Endothelial cell of umbilical vein (primary cell): ENCODE measurements at places on chromosomes 16 and 17. TPM values are rescaled to one million over a fixed set of nuclear protein-coding genes. Genes with fewer than 3 reads are reported as not detected.

DNA sequence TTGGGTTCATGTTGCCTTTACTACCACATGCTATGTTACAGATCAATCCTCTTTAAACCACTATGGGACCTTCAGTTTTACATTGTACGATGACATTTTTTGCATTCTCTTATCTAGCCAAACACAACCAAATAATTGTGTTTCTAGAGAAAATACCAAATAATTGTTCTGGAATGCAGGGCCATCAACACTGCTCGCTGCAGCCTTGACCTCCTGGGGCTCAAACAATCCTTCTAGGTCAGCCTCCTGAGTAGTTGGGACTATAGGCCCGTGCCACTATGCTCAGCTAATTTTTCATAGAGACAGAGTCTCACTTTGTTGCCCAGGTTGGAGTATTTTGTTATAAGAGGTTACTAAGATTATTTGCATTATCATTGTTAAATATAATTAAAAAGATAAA, 237.5 kb upstream of the PMFBP1 start:
- DNase-seq, result no peak

DNA sequence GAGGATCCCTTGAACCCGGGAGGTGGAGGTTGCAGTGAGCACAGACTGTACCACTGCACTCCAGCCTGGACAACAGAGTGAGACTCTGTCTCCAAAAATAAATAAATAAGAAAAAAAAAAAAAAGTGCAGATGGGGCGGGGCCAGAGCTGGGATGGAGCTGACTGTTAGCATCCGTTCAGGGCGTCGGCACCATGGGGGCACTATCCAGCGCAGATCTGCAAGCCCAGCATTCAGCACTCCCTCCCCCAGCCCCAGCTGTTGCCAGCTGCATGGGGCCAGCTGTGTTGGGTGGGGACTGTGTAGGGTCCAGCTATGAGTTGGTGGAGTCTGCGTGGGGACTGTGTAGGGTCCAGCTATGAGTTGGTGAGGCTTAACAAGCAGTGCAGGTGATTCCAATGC, 13.3 kb downstream of the GPRC5C start:
- DNase-seq, result no peak

GRCh38 chr17:1166276-1166675, 13.5 kb downstream of the ABR start:
- no peak for DNase-seq

DNA sequence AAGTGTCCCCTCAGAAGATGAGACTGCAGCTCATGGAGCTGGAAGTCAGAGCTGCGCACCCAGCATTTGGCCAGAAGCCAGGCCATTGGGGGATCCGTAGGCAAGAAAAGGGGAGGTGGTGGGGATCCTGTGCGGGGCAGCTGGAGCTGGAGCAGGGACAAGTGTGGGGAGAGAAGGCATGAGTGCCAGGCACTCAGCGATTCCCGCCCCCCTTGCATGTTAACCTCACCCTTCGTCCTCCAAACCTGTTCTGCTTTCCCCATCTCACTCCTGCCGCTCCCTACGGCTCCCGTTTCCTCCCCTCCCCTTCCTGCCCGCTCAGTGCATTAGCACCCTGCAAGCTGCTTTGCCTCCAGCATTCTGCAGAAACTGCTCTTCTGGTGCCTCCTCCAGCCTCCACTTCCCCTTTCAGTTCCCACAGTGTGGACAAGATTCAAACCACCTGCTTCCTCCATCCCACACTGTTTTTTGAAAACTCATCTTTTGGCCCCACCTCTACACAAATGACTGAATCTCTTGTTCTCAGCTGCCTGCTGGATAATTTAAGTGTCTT, 5.6 kb downstream of the ALOX15 start:
- no peak for DNase-seq

- peak; percentile 7 for DNase-seq
These were observed 143.9 kb downstream of the ANKFN1 start for GRCh38 chr17:56297184-56297583.

DNA sequence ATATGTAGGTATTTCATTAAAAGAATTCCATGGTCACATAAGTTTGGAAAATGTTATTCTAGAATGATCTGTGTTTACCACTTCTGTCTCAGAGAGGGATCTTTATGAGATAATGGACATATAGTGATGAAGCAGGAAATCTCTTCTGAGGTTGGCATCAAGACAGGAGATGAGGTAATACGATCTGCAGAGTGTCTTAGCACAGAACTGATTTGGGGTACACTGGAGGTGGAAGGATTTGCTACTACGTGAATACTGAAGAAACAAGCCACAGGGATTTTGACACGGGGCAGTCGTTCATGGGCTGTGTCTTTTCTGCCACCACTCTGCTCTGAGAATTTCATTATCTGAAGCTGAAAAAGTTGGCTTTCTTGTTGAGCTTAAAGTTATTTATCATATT, 5.5 kb downstream of the CBFB start:
- peak; percentile 15 for DNase-seq

DNA sequence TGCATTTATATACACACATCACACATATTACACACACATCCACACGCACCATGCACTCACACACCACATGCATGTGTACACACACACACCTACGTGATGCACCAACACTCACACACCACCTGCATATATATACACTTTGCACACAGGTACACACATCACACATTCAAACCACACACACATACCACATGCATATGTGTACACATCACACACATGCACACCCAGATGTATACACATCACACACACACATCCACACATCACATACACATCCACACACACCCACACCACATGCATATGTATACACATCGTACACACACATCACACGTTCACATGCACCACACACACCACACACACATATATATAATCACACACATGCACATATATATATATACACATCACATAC, 281.8 kb downstream of the IRF8 start:
- no peak for DNase-seq

DNA sequence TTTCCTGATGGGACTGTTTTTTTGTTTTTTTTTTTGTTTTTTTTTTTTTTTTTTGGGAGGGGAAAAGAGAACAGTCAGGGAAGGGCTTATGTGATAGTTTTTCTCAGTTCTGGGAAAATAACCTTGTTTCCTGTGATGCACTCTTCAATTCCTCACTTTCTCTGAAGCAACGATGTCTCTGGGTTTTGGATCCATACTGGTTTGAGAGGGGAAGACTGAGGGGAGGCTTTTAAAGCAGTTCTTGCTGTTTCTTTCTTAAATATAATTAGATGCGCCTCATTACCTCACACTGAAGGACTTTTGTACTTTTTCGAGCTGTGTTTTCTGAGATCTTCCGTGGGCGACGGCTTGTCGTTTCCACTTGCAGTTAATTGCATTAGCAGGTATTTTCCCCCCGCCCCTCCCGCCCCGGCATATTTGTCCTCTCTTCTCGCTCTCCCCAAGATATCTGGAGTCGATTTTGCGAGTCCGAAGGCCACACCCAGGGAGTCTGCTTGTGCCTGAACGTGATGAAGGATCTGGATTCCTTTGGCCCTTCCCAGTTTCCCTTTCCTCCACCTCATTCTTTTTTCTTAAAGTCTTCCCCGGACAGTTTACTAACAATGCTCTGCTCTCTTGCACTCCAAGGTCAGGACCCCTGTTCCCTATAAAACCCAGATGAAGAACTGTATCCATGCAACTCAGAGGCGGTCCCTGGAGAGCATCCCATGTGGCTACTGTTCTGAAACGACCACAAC, 125.2 kb upstream of the ZFHX3 start:
- DNase-seq, result no peak

- peak; percentile 2 for DNase-seq
These were observed 206.1 kb downstream of the HAPSTR1 start for GRCh38 chr16:9297437-9298113.

DNA sequence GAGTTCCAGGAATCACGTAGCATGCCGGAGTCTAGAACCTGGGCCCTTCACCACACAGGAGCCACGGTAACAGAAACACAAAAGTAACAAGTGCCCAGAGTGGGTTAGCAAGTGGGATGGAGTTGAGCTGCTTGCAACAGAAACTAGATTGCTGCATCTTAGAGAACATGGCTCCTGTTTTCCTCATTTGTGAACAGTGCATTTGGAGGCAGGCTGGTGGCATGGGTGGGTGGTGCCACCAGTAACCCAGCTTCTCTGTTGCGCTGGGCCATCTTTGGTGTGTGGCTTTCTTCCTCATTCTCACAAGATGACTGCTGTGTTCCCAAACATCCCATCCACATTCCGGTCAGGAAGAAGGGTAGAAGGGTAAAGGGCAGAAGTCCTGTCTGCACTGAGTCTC, 95.5 kb downstream of the KATNIP start:
- DNase-seq, result no peak

DNA sequence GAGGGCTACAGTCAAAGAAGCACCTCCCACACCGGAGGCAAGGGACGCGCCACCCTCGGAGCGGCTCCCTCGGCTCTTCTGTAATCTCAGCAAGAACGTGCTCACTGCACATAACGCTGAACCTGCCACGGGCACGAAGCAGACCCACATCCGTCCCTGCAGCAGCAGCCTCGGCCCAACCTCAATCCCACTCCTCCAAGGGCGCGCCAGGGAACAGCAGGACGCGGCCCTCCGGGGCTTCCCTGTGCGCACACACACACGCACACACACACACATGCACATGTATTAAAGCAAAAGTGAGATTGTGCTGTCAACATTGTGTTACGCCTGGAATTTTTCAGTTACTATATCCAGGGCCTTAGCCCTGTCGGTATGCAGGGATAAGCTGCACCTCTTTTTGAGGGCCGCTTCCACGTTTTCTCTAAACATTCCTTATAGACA, 54.0 kb downstream of the TBC1D16 start:
- no peak for DNase-seq

- DNase-seq, result peak; percentile 45
These were observed 58.8 kb upstream of the GSE1 start for GRCh38 chr16:85554114-85554888.

DNA sequence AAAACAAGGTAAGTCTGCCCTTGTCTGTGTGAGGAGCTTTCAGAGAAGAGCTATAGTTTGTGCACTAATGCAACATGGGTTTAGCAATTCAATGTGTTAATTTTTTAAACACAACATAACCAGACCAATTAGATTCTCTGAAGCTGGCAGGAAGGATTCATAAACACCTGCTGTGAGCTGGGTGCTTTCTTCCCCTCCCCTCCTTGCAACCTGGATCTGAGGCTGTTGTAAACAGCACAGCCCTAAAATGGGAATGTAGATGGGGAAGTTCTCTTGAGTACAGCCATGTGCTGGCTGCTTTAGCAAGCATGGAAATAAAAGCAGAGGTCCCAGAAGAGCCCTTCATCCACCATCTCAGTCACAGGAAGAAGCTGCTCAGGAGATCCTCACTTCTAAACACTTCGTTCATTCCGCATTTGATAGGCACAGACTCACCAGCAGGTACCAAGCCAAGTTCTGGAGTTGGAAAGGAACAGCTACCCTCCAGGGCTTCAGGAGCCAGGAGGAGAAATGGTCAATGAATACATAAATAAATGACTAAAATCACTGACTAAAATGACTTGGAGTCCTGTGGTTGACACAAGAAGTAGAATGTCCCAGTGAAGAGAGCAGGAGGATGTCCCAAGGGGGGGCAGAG, 21.7 kb downstream of the AXIN2 start:
- no peak for DNase-seq

DNA sequence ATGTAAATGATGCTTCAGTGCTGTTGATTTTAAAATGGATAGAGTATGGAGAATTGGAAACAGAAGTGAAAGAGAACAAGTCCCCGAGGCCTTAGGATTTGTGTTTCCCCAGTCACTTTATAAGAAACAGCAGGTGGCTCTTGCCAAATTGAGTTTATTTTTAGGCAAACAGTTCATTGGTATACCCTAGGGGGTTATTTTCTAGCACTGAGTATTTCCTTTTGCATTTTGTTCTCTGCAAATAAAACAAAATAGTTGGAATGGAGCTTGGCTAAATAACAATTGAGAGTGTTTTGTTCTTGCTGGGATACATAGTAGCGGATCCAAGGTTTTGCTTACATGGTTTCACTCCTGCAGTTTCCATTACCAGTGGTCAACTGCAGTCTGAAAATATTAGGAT, 591.1 kb upstream of the C16orf82 start:
- DNase-seq, result no peak

GRCh38 chr16:56620339-56620897, 5.2 kb upstream of the MT1E start:
- DNase-seq, result no peak

DNA sequence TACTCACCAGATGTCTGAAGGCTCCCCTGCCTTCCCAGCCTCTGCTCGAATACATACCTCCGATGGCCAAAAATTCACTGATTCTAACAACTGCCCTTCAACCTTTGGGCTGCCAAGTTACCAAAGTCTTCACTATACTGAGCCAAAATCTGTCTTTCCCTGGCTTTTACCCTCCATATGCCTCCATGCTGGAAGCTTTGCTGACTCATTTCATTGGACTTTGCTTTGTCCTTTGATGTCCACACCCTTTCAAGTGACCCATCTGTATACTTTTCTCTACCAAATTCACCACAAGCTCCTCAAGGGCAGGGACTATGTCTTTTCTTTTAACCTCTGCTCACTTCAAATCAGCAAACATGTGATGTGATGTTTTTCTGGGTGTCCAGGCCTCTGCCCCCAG, 21.0 kb upstream of the MTMR4 start:
- DNase-seq, result no peak

GRCh38 chr16:75266738-75267630, 15.6 kb upstream of the BCAR1 start:
- no peak for DNase-seq

DNA sequence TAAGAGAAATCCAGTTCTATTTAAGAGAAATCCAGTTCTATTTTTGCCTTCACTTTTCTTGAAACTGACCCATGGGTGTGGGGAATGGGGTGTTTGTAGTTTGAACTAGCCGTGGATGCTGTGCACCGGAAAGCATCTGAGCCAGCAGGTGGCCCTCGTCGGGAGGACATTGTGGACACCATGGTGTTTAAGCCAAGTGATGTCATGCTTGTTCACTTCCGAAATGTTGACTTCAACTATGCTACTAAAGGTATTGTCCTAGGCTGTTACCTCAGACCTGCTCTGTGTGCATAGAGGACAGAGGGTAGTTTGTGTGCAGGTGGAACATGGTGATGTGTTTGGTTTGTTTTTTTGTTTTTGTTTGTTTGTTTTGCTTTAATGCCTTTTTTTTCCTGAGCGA, 3.3 kb downstream of the ATXN2L start:
- no peak for DNase-seq

The TSPOAP1 gene
- total RNA-seq, result not detected in 2 replicates

The KRT222 gene
- not detected in 2 replicates for total RNA-seq

The IGF2BP1 gene
- 91.7 and 99.5 TPM in 2 replicates for total RNA-seq

The SOX15 gene
- total RNA-seq, result 0.39 and 0.46 TPM in 2 replicates

The STX4 gene
- total RNA-seq, result 60.7 and 65.2 TPM in 2 replicates

The CD300E gene
- total RNA-seq, result not detected in 2 replicates

The HBA2 gene
- not detected in 2 replicates for total RNA-seq

The CD79B gene
- 0.60 and 2.1 TPM in 2 replicates for total RNA-seq

The TAF1C gene
- 57.2 and 62.3 TPM in 2 replicates for total RNA-seq

The DNAH9 gene
- not detected in 2 replicates for total RNA-seq
